Left hindlimb (tissue), 1 donor: ENCODE measurements at places on chromosomes 6 and 20.

DNA sequence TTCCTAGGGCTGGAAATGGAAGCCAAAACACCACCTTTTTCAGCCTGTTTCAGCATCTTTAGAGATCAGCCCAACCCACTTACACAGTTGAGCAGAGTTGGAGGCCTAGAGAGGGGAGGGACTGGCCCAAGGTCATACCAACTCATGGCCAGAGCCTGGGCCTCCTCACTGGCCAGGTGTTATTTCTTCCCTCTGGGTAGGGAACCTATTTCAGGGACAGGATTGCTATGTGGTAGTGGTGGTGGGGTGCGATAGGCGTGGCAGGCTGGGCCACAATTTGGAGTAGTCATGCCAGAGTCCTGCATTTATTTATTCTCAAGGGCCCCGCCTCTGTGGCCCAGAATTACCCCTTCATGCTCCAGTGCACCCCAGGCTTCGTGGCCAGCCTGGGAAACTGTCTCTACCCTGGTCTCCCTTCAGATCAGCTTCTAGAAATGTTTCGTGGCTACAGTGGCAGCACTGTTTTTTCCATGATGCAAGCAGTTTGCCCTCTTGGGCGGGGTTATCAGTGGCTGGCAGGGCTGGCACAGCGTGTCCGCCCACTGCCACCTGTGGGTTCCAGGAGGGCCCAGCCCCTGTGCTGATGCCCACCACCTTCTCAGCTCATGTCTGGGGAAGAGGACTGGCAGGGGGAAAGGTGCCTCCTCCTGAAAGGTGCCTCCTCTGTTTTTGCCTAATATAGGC lies 6.2 kb downstream of the VEGFA start:
- DNase-seq, result peak; percentile 25

GRCh38 chr20:4813076-4813862 lies 91.6 kb downstream of the PRND start:
- DNase-seq, result peak; percentile 48

- DNase-seq, result no peak
These were observed 6.1 kb upstream of the SCGN start for GRCh38 chr6:25645916-25646315.

DNA sequence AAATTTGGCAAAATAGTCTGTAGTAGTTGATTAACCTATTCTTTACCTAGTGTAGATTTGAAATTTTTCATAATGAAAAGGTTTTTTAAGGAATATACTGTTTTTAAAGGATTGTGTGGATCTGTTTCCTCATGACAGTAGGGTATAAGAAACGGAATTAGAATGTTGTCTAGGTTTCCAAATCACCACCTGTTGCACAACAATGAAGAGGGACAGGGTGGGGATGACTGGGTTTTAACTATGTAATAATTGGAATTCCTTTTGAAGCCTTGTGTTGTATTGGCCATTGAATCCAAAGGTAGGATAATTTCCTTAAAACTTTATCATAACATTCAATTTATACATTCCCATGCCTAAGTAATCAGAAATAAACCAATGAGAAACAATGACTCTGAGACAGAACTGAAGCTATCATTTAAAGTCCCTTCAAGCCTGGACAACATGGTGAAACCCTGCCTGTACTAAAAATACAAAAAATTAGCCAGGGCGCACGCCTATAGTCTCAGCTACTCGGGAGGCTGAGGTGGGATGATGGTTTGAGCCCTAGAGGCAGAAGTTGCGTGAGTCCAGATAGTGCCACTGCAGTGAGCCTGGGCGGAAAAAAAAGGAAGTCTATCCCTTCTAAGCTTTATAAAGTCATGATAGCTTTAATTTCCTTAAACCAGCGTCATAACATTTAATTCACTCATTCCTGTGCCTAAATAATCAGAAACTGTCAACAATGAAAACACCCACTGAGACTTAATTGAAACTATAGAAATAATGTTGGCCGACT lies 18.3 kb upstream of the SLC17A5 start:
- no peak for DNase-seq

DNA sequence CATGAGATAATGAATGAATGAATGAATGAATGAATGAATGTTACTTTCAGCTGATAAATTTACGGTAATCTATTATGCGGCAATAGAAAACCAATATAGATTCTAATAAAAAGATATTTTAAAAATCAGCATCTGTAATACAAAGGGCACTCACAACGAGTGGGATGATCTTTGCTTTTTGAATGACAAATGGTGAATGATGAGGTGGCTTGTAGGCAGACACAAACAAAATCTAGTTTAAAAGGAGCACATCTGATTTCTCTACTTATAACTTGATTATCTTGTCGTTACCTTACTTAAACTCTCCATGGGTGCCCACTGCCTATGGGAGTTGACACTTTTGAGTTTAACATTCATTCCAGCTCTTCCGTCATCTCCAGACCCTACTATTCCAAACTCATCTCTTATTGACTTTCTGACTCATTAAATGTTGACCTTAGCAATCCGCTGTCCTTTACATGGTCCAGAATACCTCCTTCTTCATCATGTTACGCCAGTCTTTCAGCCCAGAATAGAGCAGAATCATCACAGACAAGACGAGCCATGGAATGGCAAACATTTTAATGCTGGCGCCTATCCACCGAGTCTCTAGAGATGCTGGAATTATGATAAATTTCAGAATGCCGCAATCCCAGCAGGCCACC lies 41.3 kb downstream of the NHLRC1 start:
- no peak for DNase-seq

DNA sequence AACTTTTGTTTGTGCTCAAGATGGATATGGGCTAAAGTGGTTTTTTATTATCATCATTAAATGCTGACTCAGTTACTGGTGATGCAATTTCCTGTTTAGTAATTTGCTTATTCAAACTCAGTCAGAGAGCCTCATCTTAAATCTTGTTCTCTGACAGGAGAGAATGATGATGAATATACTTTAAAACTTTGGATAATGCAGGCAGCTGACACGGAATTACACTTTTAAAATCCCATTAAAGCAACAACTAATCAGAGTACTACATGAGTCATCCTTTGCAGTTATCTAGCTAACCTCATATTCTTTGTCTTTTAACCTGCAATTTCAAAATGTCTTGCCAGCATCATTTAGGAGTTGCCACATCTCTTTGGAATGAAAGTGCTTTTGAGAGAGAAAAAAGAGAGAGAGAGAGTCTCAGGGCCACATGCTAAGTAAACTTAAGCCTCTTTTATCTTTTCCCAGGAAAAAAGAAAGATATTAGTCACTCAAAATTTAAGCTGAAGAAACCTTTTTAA lies 9.2 kb upstream of the C6orf141 start:
- DNase-seq, result no peak

DNA sequence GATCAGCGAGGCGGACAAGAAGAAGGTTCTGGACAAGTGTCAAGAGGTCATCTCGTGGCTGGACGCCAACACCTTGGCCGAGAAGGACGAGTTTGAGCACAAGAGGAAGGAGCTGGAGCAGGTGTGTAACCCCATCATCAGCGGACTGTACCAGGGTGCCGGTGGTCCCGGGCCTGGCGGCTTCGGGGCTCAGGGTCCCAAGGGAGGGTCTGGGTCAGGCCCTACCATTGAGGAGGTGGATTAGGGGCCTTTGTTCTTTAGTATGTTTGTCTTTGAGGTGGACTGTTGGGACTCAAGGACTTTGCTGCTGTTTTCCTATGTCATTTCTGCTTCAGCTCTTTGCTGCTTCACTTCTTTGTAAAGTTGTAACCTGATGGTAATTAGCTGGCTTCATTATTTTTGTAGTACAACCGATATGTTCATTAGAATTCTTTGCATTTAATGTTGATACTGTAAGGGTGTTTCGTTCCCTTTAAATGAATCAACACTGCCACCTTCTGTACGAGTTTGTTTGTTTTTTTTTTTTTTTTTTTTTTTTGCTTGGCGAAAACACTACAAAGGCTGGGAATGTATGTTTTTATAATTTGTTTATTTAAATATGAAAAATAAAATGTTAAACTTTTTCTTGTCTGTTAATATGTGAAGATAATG lies 2.2 kb downstream of the HSPA1B start:
- DNase-seq, result no peak

GRCh38 chr6:31655349-31656237 lies at the start of gene APOM:
TSS of gene APOM (plus strand) at chr6:31655894. CDS start at chr6:31655967, 73 bp downstream.
- DNase-seq, result no peak

DNA sequence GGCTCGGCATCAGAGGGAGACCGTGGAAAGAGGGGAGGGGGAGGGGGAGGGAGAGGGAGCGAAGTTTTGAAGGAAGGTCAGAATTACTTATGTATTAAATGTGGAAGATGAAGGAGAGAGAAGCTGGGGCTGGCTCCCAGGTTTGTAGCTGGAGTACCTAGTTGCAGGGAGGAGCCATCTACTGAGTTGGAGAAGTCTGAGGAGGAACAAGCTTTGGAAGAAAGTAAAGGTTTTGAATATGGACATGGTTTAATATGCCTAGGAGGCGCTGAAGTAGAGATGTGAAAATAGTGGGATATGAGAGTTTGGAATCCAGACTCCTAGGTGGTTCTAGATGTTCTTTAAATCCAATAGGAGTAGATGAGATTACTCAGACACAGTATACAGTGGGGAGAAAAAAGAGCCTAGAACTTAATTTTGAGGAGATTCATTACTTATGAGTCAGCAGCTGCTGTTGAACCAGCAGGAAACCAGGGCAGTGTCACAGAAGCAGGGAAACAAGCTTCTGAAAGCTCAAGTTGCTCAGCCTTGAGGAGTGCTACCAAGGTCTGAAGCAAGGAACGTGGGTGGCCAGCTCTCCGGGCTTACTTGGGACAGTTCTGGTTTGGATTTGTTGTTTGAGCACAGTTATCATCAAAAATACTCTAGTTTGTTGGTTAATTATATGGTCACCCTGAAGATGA lies 149.3 kb downstream of the UTRN start:
- no peak for DNase-seq

- no peak for DNase-seq
These were observed 110.2 kb downstream of the GJA10 start for GRCh38 chr6:90004511-90004910.

DNA sequence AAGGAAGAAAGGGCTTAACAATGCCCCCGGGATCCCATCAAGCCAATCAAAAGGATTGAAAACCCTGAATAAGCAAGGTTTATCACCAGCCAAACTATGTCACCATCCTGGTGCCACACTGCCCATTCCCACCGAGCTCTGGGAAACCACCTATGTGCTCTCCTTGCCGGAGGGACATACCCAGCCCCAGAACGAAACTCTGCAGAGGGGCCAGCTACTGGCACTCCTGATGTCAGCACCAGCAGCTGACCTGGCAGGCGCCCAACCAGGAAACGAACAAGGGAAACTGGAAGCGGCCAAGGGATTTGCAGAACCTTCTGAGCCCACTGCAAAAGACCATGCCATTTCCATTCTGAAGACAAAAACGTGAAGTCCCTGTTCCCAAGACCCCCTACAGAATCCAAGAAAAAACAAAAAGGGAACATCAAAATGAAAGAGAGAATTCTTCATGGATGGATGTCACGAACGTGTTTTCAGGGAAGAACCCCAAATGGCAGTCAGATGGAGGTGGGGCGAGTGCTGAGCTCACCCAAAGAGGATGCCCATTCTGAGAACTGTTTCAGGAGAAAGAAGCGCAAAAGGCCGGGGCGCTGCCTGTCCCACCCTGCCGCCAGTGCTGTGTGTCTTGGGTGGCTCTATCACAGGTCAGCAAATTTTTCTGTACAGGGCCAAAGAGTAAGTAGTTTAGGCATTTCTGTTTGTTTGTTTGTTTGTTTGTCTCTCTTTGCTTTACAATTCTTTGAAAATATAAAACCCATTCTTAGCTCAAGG lies 305.2 kb downstream of the ESR1 start:
- peak; percentile 56 for DNase-seq

GRCh38 chr6:65295812-65296211 lies 411.2 kb downstream of the EYS start:
- no peak for DNase-seq

DNA sequence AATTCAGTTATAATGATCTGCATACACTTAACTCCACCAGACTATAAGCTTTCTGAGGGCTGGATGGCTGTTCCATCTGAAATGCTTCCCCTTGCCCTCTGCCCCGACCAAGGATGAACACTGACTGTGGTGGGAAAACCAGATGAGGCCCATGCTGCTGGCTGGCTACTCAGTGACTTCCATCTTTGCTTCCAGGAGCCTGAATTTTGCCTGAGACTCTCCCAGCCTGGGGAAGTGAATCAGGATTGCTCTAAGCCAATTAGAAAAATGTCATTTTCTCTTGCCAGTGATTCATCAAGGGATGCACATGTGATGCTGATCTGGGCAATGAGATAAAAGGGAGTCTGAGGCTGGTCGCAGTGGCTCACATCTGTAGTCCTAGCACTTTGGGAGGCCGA lies 1.7 kb upstream of the TOMM34 start:
- DNase-seq, result no peak
